Mucosa of gallbladder (tissue), 1 donor: ENCODE measurements at places on chromosomes 6 and 20. TPM values are rescaled to one million over a fixed set of nuclear protein-coding genes. Genes with fewer than 3 reads are reported as not detected.

DNA sequence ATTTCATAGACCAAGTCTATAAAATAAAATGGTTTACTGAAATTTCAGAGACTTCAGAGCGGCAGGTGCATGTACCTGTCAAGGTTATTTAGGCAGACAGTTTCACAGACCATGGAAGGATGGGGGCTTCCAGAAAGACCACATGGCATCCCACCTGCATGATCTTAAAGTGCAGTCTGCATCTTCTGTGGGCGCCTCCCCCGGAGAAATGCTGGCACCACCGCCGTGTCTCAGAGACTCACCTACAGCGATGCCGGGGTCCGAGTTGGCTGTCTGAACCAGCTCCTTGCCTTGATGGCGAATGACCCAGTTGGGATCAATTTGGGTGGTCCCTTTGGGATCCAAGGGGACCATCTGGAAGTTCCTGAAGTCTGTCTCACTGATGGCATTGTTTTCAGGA, 30.6 kb downstream of the THBS2 start:
- no peak for DNase-seq

- no peak for DNase-seq
Observed at GRCh38 chr6:138336221-138336620, 41.5 kb upstream of the SMIM28 start.

DNA sequence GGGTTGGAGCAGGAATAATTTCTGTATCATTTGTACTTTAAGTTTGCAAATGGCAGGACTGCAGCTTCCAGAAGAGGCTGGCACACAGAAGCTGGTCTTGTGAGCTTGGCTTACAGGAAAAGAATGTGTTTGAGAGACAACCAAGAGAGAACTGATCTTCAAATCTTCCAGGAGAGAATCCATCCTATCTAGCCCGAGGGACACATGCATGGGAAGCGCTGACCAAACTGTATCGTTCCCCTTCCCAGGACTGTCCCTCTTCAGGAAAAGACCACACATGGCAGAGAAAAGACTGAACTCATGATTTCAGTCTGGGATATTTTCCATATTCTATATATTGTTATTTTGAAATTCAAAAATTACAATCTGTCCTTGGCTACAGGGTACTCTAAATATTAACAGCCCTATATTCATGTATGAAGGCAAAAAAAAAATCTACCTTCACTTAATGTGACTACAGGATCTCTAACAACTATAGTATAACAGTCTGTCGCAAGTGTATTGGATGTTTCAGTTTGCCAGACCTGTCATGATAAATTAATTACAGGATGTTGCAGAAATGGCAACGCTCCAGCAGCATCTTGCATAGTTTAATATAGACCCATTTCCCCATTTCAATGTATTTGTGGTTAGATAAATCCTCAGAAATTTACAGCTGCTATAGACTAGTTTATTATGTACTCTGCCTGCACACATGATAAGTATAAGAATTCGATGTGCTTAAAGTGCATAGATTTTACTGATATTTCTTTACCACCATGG, 99.4 kb downstream of the MYB start:
- DNase-seq: no peak

MACROD2 gene
- 7.5 TPM for total RNA-seq

OPRM1 gene
- not detected for total RNA-seq
